ENCODE measurements at places on chromosomes 7 and 10.

GRCh38 chr7:5831196-5831595, 49.4 kb upstream of the OCM start:
- no peak for DNase-seq

GRCh38 chr10:116198676-116199035, 74.3 kb downstream of the GFRA1 start:
- DNase-seq = no peak

DNA sequence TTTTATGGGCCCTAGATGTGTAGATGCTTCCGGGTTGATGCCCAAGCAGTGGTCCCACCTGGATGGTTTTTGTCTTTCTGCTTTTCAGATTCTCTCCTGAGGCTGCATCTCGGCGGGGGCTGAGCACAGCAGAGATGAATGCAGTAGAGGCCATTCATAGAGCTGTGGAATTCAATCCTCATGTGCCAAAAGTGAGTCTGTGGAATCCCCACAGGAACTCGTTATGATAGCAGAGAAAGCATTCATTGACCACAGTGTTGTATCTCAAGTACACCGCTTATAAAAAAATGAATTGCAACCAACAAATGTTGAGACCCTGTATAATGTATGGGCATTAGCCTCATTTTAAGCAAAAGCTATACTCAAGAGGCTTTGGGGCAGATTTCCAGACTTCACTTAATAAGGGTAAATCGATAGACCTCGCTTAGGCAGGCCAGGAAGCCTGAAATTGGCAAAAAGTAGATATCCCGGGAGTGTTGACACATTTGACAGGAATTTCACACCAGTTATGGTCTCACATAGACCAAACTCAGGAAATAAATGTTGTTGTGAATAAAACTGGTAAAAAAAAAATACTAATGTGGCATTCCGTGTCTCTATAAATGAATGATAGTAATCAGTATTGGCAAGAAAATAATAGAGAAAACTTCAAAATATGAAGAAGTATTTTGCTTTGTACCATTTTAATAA, 132.0 kb downstream of the WNT2 start:
- DNase-seq = no peak

DNA sequence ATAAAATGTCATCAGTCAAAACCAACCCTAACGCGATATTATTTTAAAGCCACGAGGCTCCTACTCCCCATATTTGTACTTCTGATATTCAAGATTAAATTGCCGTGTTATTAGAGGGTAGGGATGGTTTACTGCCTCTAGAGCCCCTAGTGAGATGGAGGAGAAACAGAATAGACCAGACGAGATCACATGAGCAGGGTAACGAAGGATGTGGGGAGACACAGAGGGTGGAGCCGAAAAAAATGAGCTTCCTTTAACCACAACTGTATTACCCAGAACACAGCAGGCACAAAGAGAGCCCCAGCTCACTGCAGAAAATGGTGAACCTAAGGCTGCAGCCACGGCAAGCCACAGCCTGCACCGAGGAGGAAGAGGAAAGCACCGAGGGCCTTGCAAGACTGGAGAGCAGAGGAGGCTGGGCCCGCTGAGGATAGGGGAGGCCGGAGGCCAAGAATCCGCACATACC, 14.3 kb downstream of the ZC3HAV1 start:
- no peak for DNase-seq

GRCh38 chr10:73017955-73018480, 63.4 kb upstream of the PLA2G12B start:
- DNase-seq = no peak
